ENCODE measurements at places on chromosomes 7 and 10.

GRCh38 chr10:15658069-15658702 is 61.5 kb downstream of the ITGA8 start:
- no peak for DNase-seq

DNA sequence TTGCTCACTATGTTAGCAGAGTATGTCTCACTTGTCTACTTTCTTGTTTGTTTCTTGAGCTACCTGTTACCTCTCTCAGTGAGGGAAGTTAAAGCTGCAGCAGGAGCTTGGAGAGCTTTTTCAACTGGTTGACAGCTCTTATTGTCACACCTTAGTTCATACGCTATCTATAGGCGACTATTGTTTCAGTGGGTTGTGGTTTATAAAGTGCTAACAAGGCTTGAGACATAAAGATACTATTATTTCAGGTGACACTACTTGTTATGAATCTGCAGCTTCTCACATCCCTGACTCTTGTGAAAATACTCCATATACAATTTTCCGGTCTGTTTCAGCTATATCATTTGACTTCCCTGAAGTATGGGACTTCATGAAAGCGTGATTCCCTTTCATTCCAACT is 167.4 kb downstream of the CSTF2T start:
- no peak for DNase-seq

- DNase-seq, result no peak
Measured at GRCh38 chr10:60262647-60263126, 127.0 kb downstream of the ANK3 start.

- DNase-seq, result no peak
Measured at GRCh38 chr7:143487061-143487460, 9.4 kb downstream of the TAS2R41 start.

- DNase-seq, result no peak
Measured at GRCh38 chr10:67678335-67678974, 17.5 kb downstream of the CTNNA3 start.

- no peak for DNase-seq
Measured at GRCh38 chr10:22369434-22370072, 24.3 kb downstream of the SPAG6 start.

- no peak for DNase-seq
Measured at GRCh38 chr10:23065181-23065948, 30.0 kb upstream of the MSRB2 start.

DNA sequence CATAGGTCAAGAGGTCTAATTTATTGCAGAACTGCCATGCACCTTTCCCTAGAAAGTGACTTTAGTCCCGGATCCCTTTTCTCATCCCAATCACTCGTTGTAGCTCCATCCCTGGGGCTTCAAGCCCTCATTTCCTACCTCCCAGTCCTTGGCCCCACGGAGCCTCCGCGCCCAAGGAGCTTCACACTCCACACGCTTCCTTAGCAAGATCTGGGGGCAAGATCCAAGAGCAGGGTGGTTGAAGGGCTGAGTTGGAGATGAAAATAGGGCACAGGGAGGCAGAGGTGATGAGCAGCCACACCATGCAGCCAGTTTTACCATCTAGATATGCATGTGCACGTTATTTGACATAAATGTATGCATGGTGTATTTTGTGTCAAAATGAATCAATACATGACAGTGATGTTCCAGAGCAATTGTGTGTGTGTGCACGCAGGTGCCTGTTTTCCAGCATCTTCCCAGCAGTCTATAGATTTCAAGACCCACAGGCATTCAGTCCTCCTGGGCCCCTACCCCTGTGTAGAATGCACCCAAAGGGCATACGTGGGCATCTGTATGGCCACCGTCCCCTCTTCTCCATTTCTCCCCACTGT is 6.0 kb upstream of the TRPV6 start:
- DNase-seq, result no peak

- DNase-seq, result no peak
Measured at GRCh38 chr10:84890706-84891105, 562.3 kb downstream of the CCSER2 start.

- peak; percentile 79 for DNase-seq
Measured at GRCh38 chr7:99579956-99580777, 17.9 kb upstream of the TMEM225B start.

DNA sequence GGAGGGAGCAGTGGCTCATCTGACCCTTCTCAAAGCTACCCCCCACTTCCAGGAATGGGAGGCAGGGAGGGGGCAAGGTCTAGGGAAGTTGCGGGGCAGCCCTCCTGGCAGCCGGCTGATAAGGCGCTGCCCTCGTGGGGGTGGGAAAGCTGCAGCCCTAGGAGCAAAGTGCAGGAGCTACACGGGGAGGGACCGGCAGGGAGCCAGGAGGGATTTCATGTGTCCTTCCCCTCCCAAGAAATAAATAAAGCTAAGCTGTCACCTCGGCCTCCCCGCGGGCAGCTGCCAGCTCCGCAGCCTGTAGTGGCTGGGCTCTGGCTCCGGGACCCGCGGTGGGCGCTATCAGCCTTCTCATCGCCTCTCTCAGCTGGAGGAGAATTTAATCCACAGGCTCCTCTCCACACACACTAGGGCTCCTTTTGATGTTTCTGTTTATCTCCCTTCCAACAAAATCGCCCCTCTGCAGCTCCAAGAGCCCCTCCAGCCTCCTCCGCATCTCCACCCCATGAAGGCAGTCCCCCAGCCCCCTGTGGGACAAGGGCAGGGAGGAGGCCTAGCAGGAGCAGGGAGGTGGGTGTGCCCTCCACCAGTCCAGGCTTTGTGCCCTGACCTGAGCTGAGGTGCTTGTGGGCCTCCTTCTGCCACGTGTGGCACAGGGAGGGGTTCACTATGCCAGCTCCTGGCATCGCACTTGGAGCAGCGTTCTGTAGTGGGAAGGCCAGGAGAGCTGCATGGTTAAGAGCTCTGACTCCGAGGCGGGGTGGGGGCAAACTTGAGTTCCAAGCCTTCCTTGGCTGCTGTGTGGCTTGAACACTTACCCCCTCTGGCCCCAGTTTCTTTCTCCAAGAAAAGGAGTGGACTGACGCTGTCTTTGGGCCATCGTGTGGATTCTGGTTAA is 80.5 kb downstream of the C10orf105 start:
- no peak for DNase-seq

GRCh38 chr10:19505320-19506312 is 310.6 kb upstream of the PLXDC2 start:
- DNase-seq, result no peak

DNA sequence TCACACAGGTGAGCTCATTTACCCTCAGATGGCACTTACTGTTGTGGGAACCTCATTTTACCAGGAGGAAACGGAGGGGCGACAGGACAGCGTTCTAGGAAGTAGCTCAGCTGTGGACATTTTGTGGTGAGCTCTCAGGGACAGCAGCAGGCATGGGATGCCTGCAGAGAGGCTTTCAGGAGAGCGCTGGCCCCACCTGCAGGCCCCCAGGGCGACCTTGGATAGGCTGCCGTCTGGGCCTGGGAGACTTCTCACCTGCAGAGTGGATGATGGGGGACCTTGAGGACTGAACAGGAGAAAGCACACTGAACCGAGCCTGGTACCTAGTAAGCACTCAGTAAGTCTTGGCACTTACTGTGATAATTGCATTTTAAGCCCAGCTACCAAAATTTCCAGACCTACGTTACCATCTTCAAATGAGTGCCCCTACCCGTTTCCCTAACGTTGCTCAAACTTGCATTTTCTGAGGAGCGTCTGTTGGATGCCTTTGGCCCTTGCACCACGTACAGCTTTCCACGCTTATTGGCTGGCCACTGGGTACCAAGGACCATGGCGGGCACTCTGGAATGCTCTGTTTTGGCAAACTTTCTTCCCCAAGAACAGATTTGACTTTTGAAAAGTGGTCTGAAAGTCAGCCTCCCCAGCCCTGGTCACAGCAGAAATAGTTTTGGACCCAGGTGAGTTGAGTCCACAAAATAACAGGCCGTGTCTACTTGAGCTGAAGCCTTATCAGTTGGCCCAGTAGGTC is 223.4 kb downstream of the EBF3 start:
- DNase-seq, result no peak

DNA sequence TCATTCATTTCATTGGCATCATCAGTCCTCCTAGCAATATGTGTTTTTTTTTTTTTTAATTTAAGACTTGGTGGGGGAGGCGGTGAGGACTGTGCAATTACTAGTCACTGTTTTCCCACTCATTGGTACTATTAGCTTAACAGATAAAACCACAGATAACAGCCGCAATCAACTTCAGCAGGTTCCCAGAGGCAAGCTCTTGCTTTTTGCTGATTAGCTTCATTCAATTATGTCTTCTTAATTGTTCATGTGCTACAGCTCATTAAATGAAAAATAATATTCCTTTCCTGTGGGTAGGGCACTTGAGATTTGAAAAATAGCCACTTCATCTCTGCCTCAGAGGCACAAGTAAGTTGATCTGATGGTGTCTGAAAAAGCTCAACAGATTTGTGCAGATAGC is 215.5 kb downstream of the PCDH15 start:
- no peak for DNase-seq

GRCh38 chr10:104333728-104334373 is 4.4 kb downstream of the ITPRIP start:
- no peak for DNase-seq
